Activated CD4-positive, alpha-beta memory T cell treated with anti-CD3 and anti-CD28 coated beads for 36 hours (primary cell): ENCODE measurements at places on chromosomes 12 and 14. TPM values are rescaled to one million over a fixed set of nuclear protein-coding genes. Genes with fewer than 3 reads are reported as not detected.

Gene TSPAN31
- total RNA-seq: 15.0 TPM

Gene PIWIL1
- not detected for total RNA-seq

Gene SLC5A8
- total RNA-seq: not detected

Gene BRAP
- 18.0 TPM for total RNA-seq

Gene PPP1R1A
- total RNA-seq: not detected

Gene RNASE1
- total RNA-seq: not detected

Gene KRT6C
- total RNA-seq: not detected

Gene OR4L1
- total RNA-seq: not detected

Gene PTGER2
- total RNA-seq: 10.7 TPM

Gene AHNAK2
- total RNA-seq: 0.05 TPM
